ENCODE measurements at places on chromosomes 11 and 22.

- peak; percentile 79 for DNase-seq
Observed at GRCh38 chr11:73308003-73308960, at the start of gene ARHGEF17. Gene ARHGEF17, plus strand, starts transcription at chr11:73308276. Its CDS starts 363 bp downstream, at chr11:73308639.

DNA sequence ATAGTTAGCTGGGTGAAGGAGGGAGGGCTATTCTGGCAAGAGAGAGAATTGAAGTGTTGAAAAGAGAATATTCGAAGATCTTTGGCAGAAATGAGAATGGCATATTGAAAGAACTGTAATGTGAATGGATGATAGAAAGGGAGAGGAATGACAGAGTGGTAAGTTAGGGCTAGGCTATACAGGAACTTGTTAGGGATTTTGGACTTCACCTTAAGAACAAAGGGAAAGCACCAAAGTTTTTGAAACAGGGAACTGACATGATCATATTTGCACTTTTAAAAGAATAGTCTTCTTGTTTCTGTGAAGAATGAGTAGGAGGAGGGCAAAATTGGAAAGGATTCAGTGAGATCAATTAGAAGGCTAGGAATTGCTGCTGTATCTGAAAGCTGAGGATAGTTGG, 119.3 kb downstream of the METTL15 start:
- no peak for DNase-seq

DNA sequence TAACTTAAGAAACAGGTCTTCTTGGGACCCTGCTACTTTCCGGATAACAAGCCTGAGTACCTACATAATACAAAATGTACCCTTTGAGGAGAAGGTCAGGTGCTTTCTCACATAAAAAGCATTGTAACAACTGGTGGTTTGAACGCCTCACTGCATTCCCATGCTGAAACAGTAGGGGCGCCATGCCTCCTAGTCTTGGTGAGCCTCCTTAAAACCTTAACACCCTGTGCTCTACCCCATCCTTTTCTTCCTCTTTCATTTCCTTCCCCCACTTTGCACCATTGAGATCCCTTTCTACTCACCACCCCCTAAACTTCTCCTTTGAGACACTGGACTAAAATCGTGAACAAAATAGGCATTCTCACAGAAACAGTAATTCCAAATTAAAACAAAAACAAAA, 729.3 kb downstream of the NTM start:
- DNase-seq = no peak

DNA sequence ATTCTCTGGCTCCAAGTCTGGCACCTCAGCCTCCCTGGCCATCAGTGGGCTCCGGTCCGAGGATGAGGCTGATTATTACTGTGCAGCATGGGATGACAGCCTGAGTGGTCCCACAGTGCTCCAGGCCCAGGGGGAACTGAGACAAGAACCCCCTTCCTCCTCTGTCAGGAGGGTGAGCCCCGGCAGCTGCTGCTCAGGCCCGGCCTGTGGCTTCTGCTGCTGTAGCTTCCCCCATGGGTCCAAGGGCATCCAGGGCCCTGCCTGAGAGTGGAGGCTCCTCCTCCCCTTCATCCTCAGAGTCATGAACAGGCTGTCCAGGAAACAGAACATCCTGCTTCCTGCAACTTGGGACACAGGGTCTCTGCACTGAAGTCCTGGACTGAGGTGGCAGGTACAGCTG, 113.6 kb downstream of the VPREB1 start:
- DNase-seq = no peak

DNA sequence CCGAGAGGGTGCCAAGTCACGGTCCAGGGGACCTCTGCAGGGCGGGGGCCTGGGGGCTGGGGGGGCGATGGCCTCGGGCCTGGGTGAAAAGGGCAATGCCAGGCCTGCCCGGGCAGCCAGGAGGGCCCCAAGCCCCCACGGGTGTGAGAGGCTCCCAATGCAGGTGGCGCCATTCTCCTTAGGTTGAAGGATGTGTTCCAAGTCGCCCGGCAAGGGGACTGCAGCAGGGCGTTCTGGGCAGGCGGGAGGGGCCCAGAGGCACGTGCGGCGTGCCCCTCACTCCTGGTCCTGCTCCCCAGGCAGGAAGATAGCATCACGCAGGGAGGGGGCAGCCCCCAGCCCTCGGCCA, 730 bp upstream of the TNNI2 start:
- DNase-seq = no peak

DNA sequence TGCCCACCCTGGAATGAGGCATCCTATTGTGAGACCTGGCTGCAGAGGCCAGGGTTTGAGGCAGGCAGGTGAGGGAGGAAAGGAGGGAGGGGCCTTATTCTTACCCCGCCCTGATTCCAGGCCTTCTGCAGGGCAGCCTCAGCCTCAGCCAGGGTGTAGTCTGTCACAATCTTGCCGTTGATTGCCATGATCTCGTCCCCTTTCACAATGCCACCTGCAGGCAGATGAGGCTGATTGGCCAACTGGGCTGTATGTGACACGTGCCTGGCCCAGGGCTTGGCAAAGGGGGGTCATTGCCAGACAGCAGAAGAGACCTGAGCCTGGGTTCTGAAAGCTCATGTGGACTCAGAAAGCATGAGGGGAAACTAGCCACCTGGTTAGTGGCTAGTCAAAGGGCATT, 21.4 kb upstream of the ABCC8 start:
- peak; percentile 68 for DNase-seq

- no peak for DNase-seq
Observed at GRCh38 chr11:69204246-69204940, 48.7 kb downstream of the SMIM38 start.

GRCh38 chr11:130760515-130761125, 155.7 kb downstream of the SNX19 start:
- no peak for DNase-seq

- DNase-seq = no peak
Observed at GRCh38 chr11:94574193-94574961, 7.2 kb downstream of the PIWIL4 start.

DNA sequence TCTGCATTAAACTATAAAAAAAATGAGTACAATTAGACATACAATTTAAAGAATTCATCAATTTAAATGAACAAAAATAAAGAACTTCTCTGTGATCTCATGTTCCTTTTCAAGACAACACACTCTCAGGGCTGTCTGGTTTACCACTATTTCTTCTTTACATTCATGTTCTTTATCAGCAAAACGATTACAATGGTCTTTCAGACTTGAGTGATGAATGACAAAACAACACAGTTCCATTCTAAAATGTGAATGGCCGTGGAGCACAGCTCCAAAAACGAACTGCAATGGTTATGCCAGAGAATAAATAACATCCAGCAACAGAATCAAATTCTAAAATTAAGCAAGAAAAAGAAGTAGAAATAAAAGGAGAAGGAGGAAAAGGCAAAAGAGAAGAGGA, 113.1 kb downstream of the CADM1 start:
- DNase-seq = no peak

DNA sequence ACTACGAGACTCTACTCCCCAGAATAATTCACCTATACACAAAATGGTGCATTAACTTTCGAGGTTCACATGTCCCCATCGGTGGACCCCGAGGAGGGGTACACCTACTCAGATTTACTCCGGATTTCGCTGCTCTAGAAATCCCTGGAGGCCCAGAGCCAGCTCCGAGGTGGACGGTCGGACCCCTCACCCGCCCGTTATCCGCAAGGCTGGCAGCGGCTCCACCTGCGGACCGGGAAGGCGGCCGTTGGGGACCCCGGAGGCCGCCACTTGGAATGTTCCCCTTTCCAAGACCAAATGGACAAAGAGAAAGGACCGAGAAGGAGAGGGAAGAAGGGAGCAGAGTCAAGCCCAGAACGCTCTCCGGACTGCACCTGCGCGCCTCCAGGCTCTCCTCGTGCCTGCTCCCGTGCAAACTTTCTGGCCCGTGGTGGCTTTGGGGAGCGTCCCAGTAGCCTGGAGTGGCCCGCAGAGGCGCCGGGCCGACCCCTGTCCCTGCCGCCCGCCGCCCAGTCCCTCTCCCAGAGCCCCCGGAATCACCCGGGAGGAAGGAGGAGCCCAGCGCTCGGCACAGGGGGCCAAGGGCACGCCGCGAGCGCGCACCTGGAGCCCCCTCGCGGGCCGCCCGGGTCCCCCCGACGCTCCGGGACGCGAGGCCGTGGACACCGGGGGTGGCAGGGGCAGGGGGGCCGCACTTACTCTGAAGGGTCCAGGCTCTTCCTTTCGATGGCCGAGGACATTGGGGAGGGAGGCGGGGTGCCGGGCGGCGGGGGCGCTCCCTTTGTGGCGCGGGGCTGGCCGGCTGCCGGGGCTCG, 23.0 kb downstream of the LMO2 start:
- DNase-seq = no peak

GRCh38 chr11:126646701-126647557, 291.4 kb downstream of the ST3GAL4 start:
- DNase-seq = no peak

DNA sequence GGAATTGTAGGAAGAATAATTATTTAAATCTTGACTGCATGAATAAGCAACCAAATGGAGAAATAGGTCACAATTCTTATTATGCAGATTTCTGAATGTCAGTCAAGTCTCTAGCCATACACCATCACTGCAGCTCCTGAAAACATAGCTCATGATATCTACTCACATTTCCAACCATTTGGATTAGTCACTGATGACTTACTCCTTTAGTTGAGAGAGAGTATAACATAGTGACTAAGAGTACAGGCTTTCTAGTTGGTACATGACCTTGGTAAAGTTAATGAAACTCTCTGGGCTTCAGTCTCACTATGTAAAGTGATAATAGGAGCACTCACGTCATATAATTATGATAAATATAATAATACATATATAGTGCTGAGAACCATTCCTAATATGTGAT, 265.2 kb downstream of the KCNA4 start:
- DNase-seq = no peak

- DNase-seq = no peak
Observed at GRCh38 chr22:40322021-40322420, 24.3 kb upstream of the ADSL start.

GRCh38 chr11:21911061-21911460, 281.8 kb upstream of the ANO5 start:
- no peak for DNase-seq

DNA sequence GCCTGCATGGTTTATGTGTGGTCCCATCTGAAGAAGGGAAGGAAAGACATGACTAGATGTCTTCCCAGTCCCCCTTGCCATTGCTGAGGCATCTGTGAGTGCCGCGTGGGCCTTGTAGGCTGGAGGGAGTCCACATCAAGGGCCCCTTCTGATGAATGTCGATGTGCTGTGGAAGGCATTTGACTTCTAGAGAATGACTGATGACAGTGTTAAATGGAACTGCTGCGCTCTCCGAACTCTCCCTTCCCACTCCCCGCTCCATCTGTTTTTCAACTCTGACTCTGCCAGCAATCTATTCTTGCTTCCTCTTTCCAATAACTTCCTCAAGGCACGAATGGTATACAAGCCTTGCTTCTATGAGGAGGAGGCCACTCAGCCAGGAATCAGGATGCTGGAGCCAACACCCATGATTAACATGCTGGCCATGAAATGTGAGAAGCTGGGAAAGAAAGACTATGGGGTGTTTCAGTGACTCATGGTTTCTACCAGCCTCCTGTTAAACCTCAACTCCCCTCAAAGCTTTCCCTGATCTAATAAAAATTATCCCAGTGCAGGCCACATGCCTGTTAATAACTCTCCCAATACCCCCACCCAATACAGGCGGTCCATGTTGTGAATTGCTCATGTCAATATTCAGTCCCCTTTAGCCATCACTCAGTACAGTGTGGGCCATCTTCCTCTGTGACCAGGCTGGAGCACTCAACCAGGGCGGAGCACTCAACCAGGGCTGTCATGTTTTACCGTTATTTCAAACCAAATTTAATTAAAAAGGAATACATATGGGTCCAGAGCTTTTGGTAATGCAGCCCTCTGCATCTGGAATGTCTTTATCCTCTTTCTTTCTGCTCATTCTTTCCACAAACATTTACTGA, 46.4 kb upstream of the TBCEL start:
- DNase-seq = no peak

GRCh38 chr11:107840129-107840484, 18.5 kb downstream of the SLC35F2 start:
- DNase-seq = no peak

DNA sequence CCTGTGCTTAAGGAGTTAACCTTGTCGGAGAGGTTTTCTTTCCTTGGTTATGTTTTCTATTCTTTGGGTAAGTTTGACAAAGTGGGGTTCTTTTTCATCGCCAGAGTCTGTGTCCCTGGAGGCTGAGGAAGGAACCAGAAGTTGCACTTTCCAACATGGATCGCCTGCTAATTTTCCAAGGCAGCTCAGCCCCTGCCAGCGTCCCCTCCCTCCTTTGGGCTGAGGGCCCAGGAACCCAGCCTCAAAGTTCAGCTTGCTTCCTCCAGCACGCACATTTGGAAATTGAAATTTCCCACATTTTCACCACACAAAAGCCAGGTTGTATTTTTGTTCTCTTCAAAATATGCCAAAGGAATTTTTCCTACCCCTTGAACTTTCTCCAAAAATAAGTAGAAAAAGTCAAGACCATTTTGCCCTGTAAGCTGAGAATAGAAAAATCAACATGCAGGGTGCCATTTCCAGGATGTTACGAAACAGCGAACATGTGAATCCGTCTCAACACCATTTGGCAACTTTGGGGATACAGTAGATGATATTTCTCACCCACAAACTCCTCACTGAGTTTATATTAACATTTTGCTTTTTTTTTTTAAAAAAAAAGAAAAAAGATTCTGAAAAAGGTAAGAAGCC, 343.5 kb downstream of the TENM4 start:
- DNase-seq = no peak

GRCh38 chr11:737366-737765, 9.9 kb upstream of the TALDO1 start:
- DNase-seq = no peak

DNA sequence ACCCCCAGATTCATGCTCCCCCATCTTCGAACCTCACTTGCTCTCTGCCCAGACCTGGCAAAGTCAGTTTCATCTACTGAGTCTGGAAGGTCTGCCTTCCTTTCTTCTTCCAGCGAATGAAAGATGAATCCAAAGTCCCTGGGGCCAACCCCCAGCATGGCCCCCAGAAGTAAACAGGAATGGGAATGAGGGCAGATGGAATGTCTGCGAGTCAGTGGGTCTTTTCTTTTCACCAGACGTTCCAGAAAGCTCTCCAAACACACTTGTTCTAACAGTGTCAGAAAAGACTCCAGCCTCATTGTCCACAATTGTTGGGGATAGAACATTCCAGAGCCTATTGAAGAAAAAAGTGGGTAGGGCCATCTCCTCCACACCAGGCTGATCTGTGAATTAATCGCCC, 28.6 kb downstream of the RIBC2 start:
- DNase-seq = no peak

- no peak for DNase-seq
Observed at GRCh38 chr11:72681226-72682153, 7.3 kb upstream of the PDE2A start.

DNA sequence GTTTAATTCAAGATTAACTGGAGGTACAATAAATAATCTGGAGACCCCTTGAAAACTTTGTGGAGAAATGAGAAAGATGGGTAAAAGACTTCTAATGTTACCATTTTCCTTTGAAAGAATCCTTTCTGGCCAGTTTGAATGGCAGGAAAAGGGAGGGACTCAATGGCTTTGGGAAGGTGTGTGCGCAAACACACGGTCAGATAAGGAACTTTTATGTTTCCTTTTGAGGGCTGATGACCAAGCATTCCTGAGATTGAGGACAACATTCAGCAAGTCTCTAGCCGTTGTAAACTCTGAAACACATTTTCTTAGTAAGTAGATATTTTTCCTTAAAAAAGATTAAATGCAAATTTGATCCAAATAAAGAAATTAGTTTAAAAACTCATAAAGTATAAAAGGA, 909.7 kb upstream of the TENM4 start:
- DNase-seq = no peak

Measured in COR-L47 (cell line).